T-helper 17 cell (primary cell): ENCODE measurements at places on chromosomes 2 and 18.

GRCh38 chr2:7028846-7029245, 111.6 kb downstream of the RNF144A start:
- no peak overlapping the region for H3K27ac ChIP-seq
- H3K4me3 ChIP-seq: no peak overlapping the region
- H3K36me3 ChIP-seq: peaks cover 3% of the 10 kb centered on the region
- no peaks in the 10 kb centered on the region for H3K27me3 ChIP-seq

GRCh38 chr2:238875471-238876231, 27.8 kb downstream of the TWIST2 start:
- DNase-seq: no peak
- peaks cover 48% of the 10 kb centered on the region for H3K27me3 ChIP-seq
- no peak overlapping the region for H3K4me3 ChIP-seq
- H3K27ac ChIP-seq: no peak overlapping the region
- H3K36me3 ChIP-seq: no peaks in the 10 kb centered on the region
- no peaks in the 10 kb centered on the region for H3K4me1 ChIP-seq

GRCh38 chr2:144939590-144939989, 419.7 kb upstream of the ZEB2 start:
- no peak overlapping the region for H3K4me3 ChIP-seq
- no peak for DNase-seq
- no peaks in the 10 kb centered on the region for H3K27me3 ChIP-seq
- no peak overlapping the region for H3K27ac ChIP-seq
- H3K4me1 ChIP-seq: no peaks in the 10 kb centered on the region

GRCh38 chr2:152097801-152098495, 896 bp downstream of the CACNB4 start:
- H3K27ac ChIP-seq: no peak overlapping the region
- H3K36me3 ChIP-seq: peaks cover 8% of the 10 kb centered on the region
- DNase-seq: no peak
- H3K4me3 ChIP-seq: peak overlapping the region; percentile 92

- no peaks in the 10 kb centered on the region for H3K36me3 ChIP-seq
- no peak overlapping the region for H3K4me3 ChIP-seq
- no peak overlapping the region for H3K27ac ChIP-seq
These were observed 127.4 kb downstream of the VAPA start for GRCh38 chr18:10041180-10041579.
